Left renal pelvis (tissue), 4 donors: ENCODE measurements at places on chromosomes 11 and 22. TPM values are rescaled to one million over a fixed set of nuclear protein-coding genes. Genes with fewer than 3 reads are reported as not detected.

NXPE2 gene
- polyA plus RNA-seq, result 0.26 TPM

GRCh38 chr11:17735818-17736578 is 1.4 kb downstream of the KCNC1 start:
- no peak for DNase-seq

DNA sequence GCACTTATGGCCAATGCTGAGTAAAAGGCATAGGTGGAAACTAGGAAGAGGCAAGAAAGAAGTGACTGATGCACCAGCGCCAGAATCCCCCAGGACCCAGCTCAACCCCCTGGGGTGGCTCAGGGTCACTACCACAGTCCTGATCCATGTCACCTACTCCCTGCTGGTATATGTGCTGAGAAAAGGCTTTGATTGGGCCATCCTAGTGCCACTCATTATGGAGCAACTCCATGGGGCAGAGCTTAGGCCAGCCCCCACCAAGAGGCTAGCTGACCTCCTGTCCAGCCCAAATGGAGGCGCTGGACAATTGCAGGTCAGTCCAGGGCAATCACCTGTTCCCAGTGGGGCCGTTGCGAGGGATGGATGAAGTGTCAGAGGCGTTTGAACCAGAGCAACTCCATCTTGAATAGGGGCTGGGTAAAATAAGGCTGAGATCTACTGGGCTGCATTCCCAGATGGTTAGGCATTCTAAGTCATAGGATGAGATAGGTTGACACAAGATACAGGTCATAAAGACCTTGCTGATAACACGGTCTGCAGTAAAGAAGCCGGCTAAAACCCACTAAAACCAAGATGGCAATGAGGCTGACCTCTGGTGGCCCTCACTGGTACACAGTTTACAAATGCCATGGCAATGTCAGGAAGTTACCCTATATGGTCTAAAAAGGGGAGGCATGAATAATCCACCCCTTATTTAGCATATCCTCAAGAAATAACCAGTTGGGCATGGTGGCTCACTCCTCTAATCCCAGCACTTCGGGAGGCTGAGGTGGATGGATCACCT is 20.6 kb upstream of the DAGLA start:
- no peak for DNase-seq

GRCh38 chr11:19076744-19077589 is 16.4 kb upstream of the MRGPRX2 start:
- DNase-seq, result no peak

DNA sequence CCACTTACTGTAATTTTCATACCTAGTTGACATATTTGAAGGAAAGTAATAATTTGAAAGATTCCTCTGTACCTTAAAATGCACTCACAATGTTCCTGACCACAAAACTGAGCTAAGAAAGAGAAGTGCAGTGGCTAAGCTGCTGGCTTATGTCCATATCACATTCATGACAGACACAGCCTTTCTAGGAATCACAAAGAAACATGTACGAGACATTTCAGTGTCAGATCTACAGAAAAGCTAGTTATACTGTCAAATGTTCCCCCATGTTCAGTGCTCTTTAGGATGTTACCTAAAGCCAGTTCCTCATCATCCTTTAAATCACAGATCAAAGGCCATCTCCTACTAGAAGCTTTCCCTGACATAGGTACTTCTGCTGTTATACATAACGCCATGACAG is 142.2 kb upstream of the C11orf58 start:
- DNase-seq, result no peak
